8988T (cell line): ENCODE measurements at places on chromosomes 4 and X.

DNA sequence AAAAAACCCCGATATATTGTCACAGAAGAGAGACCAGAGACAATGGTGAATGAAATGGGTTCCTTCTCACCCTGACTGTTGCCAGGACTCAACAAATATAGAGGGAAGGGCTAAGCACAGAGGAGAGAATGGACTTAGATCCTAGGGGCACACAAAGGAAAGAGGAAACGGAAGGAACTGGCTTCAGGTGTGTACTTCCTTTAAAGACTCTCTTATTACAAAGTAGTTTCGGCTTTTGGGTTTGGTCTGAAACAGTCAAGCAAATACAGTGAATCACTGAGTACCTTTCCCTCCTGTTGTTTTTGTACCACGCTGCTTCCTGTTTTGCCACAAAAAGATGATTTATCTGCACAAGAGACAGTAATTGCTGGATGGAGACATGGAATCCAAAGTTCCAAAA, 46.1 kb upstream of the S100G start:
- no peak for DNase-seq

DNA sequence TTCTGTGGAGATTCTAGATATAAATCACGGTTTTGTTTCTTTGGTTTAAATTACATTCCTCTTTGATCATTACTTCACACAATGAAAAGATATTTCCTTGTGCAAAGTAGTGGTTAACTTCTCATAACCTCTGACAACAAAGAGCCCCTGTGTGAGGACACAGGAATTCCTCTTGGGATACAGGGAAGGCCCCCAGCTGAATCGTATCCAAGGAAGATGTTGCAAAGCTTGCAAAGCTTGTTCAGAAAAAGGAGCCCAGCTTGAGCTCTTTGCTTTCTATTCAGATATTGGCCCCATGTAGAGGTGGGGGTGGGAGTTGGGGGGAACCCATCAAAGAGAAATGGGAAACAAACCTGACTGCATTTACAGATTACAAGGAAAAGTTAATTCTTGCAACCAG, 145.7 kb downstream of the RELL1 start:
- DNase-seq = no peak

DNA sequence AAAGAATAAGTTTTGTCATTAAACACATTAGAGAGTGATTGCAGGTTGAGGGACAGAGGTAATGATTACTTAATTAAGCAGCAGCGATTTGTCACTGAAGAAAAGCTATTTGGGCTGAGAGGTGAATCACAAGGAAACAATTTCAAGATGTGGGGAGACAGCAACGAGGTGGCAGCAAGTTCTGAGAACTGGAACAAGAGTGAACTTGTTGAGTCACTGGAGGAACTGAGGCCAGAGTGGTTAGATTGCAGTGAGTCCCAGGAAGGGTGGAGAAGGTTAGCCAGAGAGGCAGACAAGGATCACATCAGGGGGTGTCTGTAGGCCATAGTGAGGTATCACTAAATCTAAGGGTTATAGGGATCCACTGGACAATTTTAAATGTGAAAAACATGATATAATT, 57.9 kb upstream of the TMPRSS11A start:
- DNase-seq = peak; percentile 1

GRCh38 chr4:26985873-26986272, 125.2 kb downstream of the STIM2 start:
- no peak for DNase-seq

GRCh38 chrX:13652287-13652793, 601 bp upstream of the TCEANC start:
- DNase-seq = no peak

GRCh38 chrX:38970074-38970473, 168.8 kb downstream of the MID1IP1 start:
- no peak for DNase-seq

GRCh38 chrX:153649178-153649914, 2.3 kb downstream of the DUSP9 start:
- DNase-seq = peak; percentile 97

DNA sequence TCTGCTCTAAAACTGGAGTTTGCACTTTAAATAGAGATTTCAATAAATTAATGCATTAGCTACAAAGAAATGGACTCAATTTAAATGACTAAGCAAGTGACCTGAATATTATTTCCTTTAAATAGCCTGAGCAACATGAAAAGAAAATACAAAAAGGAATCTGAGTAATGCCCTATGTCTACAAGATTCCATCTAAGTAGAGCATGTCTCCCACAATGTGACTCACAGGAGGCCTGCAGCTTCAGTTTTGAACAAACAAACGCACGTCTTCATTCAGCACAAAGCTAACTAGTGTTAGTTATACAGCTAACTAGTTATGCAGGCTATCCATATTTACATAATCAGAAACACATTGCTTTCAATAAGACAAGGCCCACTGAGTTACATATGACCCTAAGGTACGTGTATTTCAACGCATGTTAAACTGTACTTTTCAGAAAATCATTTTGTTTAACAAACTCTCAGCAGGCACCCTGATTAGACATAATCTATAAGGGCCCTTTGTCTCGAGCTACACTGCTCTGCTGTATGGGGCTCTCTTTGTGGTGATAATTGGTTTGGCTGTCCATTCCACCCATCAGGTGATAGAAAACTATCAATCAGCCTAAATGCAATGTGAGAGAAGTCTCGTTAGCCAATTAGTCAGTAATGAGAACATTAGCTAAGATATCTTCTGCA, 116.5 kb downstream of the MAML3 start:
- DNase-seq = no peak

DNA sequence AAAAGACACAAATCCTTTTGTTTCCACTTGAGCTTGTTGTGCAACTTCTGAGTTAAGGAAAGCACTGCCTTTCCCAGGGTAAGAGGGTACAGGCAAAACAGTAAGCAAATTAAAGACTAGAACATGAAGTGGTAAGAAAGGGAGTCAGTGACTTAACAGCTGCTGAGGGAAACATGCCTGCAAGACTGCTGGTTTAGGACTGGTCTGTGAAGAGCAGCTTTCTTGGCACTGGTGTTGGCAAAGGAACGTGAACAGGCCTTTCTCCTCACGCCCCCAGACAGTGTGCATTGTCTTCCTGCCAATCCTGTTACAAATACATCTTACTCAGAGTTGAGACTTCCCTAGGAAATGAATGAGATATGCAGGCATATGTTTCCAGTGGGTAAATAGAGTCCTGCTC, 2.6 kb downstream of the LHFPL1 start:
- DNase-seq = no peak

DNA sequence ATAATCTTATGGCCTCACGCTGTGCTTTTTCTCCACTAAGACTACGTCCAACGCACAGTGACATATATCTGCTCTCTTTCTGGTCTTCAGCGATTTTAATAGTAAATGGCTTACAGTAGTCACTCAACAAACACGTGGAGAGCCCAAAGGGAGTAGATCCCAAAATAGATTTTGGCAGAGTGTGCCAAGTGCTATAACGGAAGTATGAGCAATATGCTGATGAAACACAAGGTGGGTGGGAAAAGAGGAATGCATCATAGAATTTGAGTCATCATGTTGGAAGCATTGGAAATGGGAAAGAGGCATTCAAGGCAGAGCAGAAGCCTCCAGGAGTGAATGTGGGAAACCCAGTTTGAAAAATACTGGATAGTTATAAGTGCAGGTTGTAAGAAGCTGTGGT, 129.1 kb upstream of the LDB2 start:
- DNase-seq = peak; percentile 13

- no peak for DNase-seq
Measured at GRCh38 chr4:131339137-131339536, 1810.0 kb upstream of the PCDH10 start.

DNA sequence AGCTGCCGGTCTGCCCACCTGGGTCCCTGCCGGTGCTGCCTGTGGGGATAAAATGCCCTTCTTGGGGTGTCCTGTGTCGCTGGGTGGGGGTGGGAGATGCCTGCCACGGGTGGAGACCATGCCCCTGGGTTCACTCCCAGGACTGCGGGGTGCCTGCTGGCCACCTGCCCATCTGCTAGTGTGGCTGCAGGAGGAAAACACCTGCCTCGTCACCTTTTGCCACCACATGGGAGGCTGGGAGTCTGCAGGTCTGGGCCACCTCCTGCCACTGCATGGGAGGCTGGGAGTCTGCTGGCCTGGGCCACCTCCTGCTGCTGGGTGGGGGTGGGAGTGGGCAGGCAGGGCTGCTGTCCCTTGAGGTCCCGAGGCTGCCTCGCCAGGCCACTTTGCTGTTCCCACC, 58.8 kb upstream of the AFAP1 start:
- no peak for DNase-seq

- DNase-seq = no peak
Measured at GRCh38 chr4:123159479-123159878, 237.1 kb upstream of the NUDT6 start.

DNA sequence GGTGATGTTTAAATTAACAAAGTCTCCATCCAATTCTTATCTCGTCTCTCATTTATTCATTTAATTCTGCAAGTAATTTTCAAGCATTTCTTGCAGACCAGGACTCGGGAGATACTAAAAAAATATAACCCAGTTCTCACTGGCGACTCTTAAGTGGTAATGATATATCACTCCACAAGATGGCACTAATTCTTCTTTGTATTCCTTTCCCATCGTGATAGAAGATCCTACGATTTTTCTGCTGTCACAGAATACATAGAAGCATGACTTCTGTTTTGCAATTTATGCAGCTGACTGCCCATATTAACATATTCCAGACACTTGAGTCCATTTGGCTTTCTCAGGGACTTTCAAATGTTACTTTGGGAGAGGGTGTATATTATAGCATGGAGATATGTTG, 64.0 kb upstream of the FGF13 start:
- no peak for DNase-seq

DNA sequence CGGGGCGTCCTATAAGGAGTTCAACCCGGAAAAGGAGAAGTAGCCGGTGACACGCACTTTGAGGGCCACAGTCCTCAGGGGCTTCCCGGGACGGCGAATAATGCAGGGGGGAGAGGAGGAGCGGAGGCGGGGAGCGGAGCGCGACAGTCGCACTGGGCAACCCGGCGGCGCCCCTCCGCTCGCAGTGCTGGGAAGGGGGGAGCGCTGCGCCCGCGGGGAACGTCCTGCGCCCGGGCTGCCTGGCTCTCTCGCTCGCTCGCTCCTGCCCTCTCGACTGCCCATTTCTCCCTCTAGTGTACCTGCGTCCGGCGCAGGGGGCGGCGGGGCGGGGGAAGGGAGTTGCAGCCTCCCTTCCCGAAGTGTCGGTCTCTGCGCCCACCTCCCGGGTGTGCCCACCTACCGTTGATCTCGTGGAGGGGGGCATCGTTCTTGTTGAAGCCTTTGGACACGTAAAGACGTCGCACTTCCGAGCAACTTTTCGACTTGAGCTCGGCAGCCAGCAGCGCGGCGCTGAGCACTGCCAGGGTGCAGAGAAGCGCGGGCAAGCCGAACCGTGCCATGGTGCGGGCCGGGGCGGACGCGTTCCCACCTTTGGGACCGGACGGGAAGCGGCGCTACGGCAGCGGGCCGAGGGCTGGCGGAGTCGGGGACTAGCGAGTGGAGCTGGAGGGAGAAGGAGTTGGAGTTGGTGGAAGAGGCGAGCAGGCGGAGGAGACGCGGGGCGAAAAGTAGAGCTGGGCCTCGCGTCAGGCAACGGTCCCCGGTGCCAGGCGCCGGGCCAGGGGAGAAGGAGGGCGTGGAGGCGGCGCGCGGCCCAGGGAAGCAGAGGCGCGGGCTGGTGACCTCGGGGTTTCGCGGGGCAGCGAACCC, 648 bp downstream of the GPC4 start:
- DNase-seq = no peak

GRCh38 chrX:149462849-149463248, 42.3 kb downstream of the IDS start:
- DNase-seq = no peak

GRCh38 chrX:27085346-27085745, 377.8 kb downstream of the PPP4R3C start:
- no peak for DNase-seq

DNA sequence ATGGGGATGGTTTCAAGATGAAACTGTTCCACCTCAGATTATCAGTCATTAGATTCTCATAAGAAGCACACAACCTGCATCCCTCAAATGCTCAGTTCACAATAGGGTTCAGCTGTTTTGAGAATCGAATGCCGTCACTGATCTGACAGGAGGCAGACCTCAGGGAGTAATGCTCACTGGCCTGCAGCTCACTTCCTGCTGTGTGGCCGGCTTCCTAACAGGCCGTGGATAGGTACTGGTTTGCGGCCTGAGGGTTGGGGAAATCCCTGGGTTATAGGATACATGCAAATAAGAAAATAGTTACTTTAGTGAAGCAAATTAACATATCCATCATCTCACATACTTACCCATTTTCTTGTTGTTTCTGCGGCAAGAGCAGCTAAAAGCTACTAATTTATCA, 160.4 kb downstream of the MAD2L1 start:
- DNase-seq = no peak

DNA sequence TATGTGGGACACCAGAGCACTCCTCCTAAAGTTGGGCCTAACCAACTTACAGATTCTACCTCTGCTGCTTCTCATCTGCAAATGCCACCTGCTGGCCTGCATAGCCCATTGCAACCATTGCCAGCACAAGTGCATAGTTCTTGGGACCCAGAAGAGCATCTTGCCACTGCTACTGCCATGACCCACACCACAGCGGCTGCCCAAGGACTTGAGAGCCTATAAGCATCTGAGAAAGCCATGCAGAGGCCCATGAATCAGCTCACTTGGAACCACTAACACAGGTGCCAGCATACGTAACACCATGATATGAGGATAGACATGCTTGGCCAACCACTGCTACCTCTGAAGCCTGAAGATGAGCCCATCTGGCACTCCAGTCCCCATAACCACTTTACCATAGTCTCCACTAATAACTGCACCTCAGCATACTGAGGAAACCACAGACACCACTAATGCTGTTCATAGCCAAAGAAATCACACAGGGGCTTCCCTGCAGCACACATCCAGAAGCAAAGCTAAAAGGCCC, 258.1 kb upstream of the AGTR2 start:
- no peak for DNase-seq

GRCh38 chrX:149259241-149259640, 245.9 kb downstream of the IDS start:
- no peak for DNase-seq

DNA sequence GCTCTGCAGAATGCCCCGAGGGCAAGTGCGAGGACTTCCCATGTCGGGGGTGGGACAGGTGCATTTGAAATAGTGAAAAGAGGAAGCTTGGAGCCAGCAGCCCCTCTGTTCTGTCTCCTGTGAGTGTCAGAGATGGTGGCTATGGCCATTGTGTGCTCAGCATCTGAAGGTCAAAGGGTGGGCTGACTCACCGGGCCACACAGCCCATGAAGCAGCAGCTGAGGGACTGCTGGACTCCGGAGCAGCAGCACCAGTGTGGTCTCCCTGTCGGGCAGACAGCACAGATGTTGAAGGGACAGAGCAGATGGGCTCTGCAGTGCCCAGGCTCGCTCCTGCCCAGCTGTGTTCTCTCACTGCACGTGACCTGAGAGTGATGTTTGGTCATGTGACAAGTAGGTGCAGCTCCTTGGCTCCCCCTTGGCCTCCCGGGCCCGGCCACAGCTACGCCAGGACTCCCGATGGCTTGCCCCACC, 53.5 kb downstream of the TBC1D14 start:
- DNase-seq = no peak

- DNase-seq = no peak
Measured at GRCh38 chr4:70734971-70735370, 13.2 kb downstream of the RUFY3 start.

GRCh38 chr4:54548098-54548620, 109.6 kb upstream of the KIT start:
- DNase-seq = no peak
